NCI-H1417 treated with DMSO at 0.1 percent for 48 hours (cell line): ENCODE measurements at places on chromosomes 1 and 21.

- DNase-seq: no peak
Measured at GRCh38 chr1:231750296-231750695, 123.7 kb downstream of the DISC1 start.

- no peak for DNase-seq
Measured at GRCh38 chr1:234868296-234869147, 258.5 kb upstream of the IRF2BP2 start.

- no peak for DNase-seq
Measured at GRCh38 chr1:232468249-232468648, 161.7 kb downstream of the SIPA1L2 start.

- no peak for DNase-seq
Measured at GRCh38 chr1:3640121-3640837, 9.6 kb downstream of the WRAP73 start.

- DNase-seq: no peak
Measured at GRCh38 chr1:46819335-46819734, 20.5 kb downstream of the CYP4B1 start.

DNA sequence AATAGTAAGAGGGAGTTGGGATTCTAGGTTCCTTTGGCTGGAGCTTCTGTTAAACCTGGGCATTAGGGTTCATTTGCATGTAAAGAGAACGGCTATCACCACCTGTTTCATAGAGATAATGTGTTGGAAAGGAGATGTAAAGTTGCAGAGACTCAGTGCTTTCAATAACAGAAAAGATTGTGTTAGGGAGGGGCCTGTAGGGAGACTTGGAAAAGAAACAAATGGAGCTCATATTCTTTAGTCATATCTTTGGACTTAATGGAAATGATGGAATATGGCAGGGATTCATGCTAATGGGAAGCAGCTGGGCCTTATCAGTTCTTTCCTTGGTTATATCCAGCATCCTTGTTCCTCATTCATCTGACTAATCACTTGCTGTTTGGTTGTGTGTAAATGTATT, 144.9 kb downstream of the CD247 start:
- no peak for DNase-seq

GRCh38 chr1:197183195-197183748, 36.8 kb upstream of the ASPM start:
- no peak for DNase-seq

GRCh38 chr1:26471498-26472319, 531 bp upstream of the HMGN2 start:
- no peak for DNase-seq

GRCh38 chr21:41596241-41596925, 88.4 kb upstream of the TMPRSS2 start:
- no peak for DNase-seq

GRCh38 chr1:76657623-76658022, 209.7 kb upstream of the ST6GALNAC5 start:
- no peak for DNase-seq

DNA sequence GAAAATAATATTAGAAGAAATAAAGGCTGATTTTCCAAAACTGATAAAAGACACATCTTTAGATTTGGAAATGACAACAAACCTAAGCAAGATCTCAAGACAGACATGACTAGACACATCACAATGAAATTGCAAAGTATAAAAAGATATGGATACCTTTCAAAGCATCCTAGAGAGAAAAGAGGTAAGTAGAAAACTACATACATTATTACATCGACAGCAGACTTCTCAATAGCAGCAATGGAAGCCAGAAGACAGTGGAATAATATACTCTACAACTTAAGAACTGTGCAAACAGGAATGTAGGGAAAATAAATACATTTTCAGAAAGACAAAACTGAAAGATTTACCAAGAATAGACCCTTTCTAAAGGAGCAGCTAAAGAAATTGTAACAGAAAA, 50.2 kb downstream of the DENND1B start:
- DNase-seq: no peak
